Osteocyte (in vitro differentiated cells): ENCODE measurements at places on chromosomes 3 and 15. TPM values are rescaled to one million over a fixed set of nuclear protein-coding genes. Genes with fewer than 3 reads are reported as not detected.

GRCh38 chr3:151933234-151933853 is 59.9 kb downstream of the SUCNR1 start:
- H3K4me1 ChIP-seq = peaks cover 26% of the 10 kb centered on the region
- H3K27ac ChIP-seq = peak overlapping the region; percentile 82
- H3K36me3 ChIP-seq = no peaks in the 10 kb centered on the region
- H3K4me3 ChIP-seq = no peak overlapping the region

DNA sequence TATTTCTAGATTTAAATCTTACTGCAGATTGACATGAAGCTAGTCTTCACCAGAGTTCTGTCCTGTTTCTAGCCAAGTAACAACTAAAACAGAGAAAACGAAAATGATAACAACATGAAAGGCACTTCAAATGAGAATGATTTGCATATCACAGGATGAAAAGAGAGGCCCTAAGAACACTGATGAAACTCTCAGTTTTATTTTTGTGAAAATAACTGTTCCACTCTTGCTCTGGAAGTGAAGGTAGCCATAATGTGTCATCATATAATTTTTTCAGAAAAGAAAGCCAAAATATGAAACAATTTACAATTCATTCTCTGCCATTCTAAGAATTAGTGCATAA is 274.4 kb downstream of the ADAMTSL3 start:
- DNase-seq = no peak
- H3K4me1 ChIP-seq = no peaks in the 10 kb centered on the region
- no peaks in the 10 kb centered on the region for H3K27me3 ChIP-seq
- no peaks in the 10 kb centered on the region for H3K36me3 ChIP-seq
- no peak overlapping the region for H3K27ac ChIP-seq
- H3K4me3 ChIP-seq = no peak overlapping the region

- no peak overlapping the region for H3K27ac ChIP-seq
- H3K27me3 ChIP-seq = peaks cover 70% of the 10 kb centered on the region
- DNase-seq = no peak
- H3K4me1 ChIP-seq = peaks cover 21% of the 10 kb centered on the region
- no peaks in the 10 kb centered on the region for H3K36me3 ChIP-seq
- peak overlapping the region; percentile 74 for H3K4me3 ChIP-seq
Observed at GRCh38 chr3:9248522-9249271, 749 bp downstream of the SRGAP3 start.

DNA sequence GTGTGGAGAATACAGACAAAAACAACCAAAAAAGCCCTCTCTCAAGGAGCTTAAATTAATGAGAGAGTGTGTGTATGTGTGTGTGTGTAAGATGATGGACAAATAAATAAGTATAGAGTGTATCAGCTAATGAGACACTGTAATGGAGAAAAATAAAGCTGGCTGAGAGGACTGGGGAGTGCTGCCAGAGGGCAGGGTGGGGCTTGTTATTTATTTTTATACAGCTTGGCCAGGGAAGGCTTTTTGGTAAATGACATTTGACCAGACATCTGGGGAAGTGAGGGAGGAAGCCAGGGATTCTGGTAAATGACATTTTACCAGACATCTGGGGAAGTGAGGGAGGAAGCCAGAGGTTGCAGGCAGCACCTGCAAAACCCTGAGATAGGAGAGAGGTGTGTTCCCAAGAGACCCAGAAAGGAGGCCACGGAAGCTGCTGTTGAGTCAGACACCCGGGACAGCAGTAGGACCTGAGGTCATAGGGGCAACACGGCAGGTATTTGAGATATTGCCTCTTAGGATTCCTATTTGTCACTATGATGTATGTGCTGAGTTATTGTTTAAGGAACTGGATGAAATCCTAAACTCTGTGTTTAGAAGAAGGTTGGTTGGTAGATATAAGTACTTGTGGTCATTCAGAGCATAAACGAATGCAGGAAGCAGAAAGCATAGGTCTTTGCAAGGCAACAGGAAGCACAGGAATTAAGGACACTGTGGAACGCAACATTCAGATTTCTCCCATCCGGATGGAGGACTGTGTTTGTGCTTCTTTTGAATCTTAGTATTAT is 2.7 kb downstream of the SV2B start:
- peaks cover 56% of the 10 kb centered on the region for H3K27me3 ChIP-seq
- H3K27ac ChIP-seq = no peak overlapping the region

GRCh38 chr15:66961901-66962300 is 103.5 kb upstream of the SMAD3 start:
- H3K4me3 ChIP-seq = no peak overlapping the region
- H3K27me3 ChIP-seq = peaks cover 4% of the 10 kb centered on the region
- H3K36me3 ChIP-seq = no peaks in the 10 kb centered on the region
- no peaks in the 10 kb centered on the region for H3K4me1 ChIP-seq

GRCh38 chr15:70853318-70853972 is 512 bp downstream of the LARP6 start:
- peak overlapping the region; percentile 95 for H3K27ac ChIP-seq
- no peaks in the 10 kb centered on the region for H3K27me3 ChIP-seq
- peak overlapping the region; percentile 90 for H3K4me3 ChIP-seq

GRCh38 chr3:79968418-79968817 is 200.6 kb upstream of the ROBO1 start:
- no peak for DNase-seq
- H3K27me3 ChIP-seq = no peaks in the 10 kb centered on the region
- peaks cover 7% of the 10 kb centered on the region for H3K4me1 ChIP-seq
- no peak overlapping the region for H3K4me3 ChIP-seq
- peaks cover 4% of the 10 kb centered on the region for H3K36me3 ChIP-seq
- H3K27ac ChIP-seq = no peak overlapping the region

DNA sequence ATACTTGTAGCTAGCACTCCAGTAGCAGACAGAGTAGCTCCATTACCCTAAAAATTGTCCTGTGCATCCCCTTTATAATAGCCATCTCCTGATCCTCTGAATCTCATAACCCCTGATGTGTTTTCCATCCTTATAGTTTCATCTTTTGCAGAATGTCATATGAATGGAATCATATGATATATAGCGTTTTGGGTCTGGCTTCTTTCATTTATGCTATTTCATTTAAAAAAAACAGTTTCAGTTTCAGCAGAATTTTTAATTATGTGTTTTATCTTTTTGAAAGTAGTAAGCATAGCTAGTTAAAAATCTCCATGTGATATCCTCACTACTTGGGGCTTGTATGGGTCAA is 132.7 kb downstream of the KLF13 start:
- no peak for DNase-seq
- no peak overlapping the region for H3K4me3 ChIP-seq
- H3K4me1 ChIP-seq = peaks cover 15% of the 10 kb centered on the region
- H3K36me3 ChIP-seq = peaks cover 2% of the 10 kb centered on the region
- peaks cover 15% of the 10 kb centered on the region for H3K27me3 ChIP-seq

GRCh38 chr15:67823314-67824196 is 1.8 kb upstream of the SKOR1 start:
- peaks cover 3% of the 10 kb centered on the region for H3K36me3 ChIP-seq
- peaks cover 69% of the 10 kb centered on the region for H3K27me3 ChIP-seq
- H3K27ac ChIP-seq = no peak overlapping the region
- peak overlapping the region; percentile 66 for H3K4me3 ChIP-seq
- peaks cover 39% of the 10 kb centered on the region for H3K4me1 ChIP-seq

DNA sequence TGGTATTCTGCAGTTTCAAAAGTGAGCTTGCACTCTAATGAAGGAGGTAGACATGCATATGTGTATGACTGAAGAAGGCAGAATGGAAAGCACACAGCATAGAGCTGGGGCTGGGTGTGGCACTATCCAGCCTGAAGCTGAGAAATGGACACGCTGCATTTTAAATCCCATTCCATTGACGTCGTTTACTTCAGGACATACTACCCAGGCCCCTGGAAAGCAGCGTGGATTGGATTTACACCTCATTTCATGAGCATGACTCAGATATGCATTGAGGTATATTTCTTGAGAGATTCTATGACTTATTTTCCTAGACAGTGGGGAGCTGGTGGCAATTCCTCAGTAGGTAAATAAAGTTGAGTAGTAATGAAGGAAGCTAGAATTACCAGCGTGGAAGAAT is 101.4 kb downstream of the ABI3BP start:
- no peak overlapping the region for H3K4me3 ChIP-seq
- no peaks in the 10 kb centered on the region for H3K27me3 ChIP-seq
- no peak for DNase-seq
- H3K36me3 ChIP-seq = peaks cover 13% of the 10 kb centered on the region

- H3K4me1 ChIP-seq = peaks cover 5% of the 10 kb centered on the region
- H3K4me3 ChIP-seq = no peak overlapping the region
- H3K27me3 ChIP-seq = no peaks in the 10 kb centered on the region
- no peaks in the 10 kb centered on the region for H3K36me3 ChIP-seq
- no peak for DNase-seq
Observed at GRCh38 chr15:89670971-89671560, 8.1 kb downstream of the PLIN1 start.

GRCh38 chr3:58524326-58524888 is 12.6 kb downstream of the ACOX2 start:
- no peak for DNase-seq
- peaks cover 38% of the 10 kb centered on the region for H3K4me1 ChIP-seq
- H3K27me3 ChIP-seq = no peaks in the 10 kb centered on the region
- H3K4me3 ChIP-seq = no peak overlapping the region

GRCh38 chr15:75232826-75233503 is 25.2 kb upstream of the GOLGA6C start:
- H3K27ac ChIP-seq = no peak overlapping the region
- H3K27me3 ChIP-seq = peaks cover 16% of the 10 kb centered on the region

- peaks cover 6% of the 10 kb centered on the region for H3K27me3 ChIP-seq
- no peak overlapping the region for H3K4me3 ChIP-seq
- DNase-seq = no peak
- no peaks in the 10 kb centered on the region for H3K36me3 ChIP-seq
Observed at GRCh38 chr3:157920822-157921700, 185.2 kb downstream of the SHOX2 start.

DNA sequence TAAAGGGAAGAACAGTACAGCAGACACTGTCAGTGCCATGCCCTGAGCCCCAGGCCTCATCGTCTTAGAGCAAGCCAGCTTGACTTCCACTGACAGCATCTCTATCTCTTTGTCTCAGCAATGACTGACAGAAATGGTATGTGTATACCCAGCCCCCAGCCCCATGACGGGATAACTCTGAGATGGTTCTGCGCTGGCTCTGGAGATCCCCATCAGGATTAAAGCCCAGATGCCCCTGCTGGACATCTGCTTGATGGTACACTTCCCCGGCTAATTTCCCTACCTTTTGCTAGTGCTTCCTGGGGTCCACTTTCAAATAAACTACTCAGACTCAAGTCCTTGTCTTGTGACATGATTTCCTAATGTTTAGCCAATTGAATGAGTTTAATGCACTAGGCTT is 7.6 kb downstream of the NMNAT3 start:
- H3K4me1 ChIP-seq = no peaks in the 10 kb centered on the region
- no peaks in the 10 kb centered on the region for H3K36me3 ChIP-seq
- H3K27ac ChIP-seq = no peak overlapping the region
- H3K4me3 ChIP-seq = no peak overlapping the region
- H3K27me3 ChIP-seq = peaks cover 49% of the 10 kb centered on the region

DNA sequence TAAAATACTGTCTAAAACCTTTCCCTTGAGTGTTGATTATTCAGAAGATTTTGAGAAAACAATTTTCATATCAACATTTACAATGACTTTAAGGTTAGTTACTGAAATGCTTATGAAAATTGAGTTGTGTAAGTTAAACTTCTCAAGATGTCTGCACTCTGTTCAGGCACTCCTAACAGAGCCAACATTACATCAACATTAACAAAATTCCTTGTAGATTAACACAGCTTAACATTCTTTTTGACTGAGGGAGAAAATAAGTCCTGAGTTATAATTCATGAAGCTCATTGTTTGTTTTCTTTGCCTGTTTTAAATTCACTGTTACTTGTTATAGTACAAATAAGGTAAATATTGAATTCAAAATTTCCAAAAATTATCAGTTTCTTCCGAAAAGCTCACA is 9.0 kb downstream of the ACKR4 start:
- H3K27me3 ChIP-seq = no peaks in the 10 kb centered on the region
- no peak overlapping the region for H3K4me3 ChIP-seq
- H3K27ac ChIP-seq = peak overlapping the region; percentile 83
- no peak for DNase-seq
- H3K36me3 ChIP-seq = peaks cover 35% of the 10 kb centered on the region
- H3K4me1 ChIP-seq = peaks cover 30% of the 10 kb centered on the region

The KLHL40 gene
- not detected in 2 replicates for total RNA-seq

The THAP10 gene
- total RNA-seq = 1.5 and 1.7 TPM in 2 replicates

The DAZL gene
- not detected in 2 replicates for total RNA-seq

The LYZL4 gene
- not detected in 2 replicates for total RNA-seq

The SGO1 gene
- 2.7 and 3.1 TPM in 2 replicates for total RNA-seq

The DNASE1L3 gene
- total RNA-seq = not detected in 2 replicates

The DUOX1 gene
- total RNA-seq = not detected in 2 replicates

The GMNC gene
- total RNA-seq = 2.2 and 2.8 TPM in 2 replicates

The ADAMTS17 gene
- 0.39 and 1.5 TPM in 2 replicates for total RNA-seq

The FBXO22 gene
- 32.7 and 33.9 TPM in 2 replicates for total RNA-seq
